ENCODE measurements at places on chromosomes 13 and 19. TPM values are rescaled to one million over a fixed set of nuclear protein-coding genes. Genes with fewer than 3 reads are reported as not detected.

Gene F10
- total RNA-seq, result not detected

Gene MISP
- 105 TPM for total RNA-seq

Gene SSC5D
- total RNA-seq, result 0.77 TPM

Gene LCP1
- 0.22 TPM for total RNA-seq

Gene TTC9B
- total RNA-seq, result 0.34 TPM

Gene VSTM1
- not detected for total RNA-seq

Gene TYROBP
- total RNA-seq, result not detected

Gene CRLF1
- total RNA-seq, result 2.6 TPM

Gene KLF1
- not detected for total RNA-seq

Gene SGCG
- total RNA-seq, result not detected

Gene KLK4
- 0.41 TPM for total RNA-seq

Gene TGDS
- 9.4 TPM for total RNA-seq
